ENCODE measurements at places on chromosomes 1 and 21.
A peak's percentile ranks its signal among the peaks of the same experiment; 100 is the strongest.

- DNase-seq, result no peak
These were observed 96.9 kb downstream of the LPAR3 start for GRCh38 chr1:84795966-84796600.

- DNase-seq, result no peak
These were observed 6.8 kb upstream of the DCAF6 start for GRCh38 chr1:167929725-167930124.

- DNase-seq, result peak; percentile 7
These were observed 1.3 kb downstream of the SLC2A1 start for GRCh38 chr1:42957229-42957879.

DNA sequence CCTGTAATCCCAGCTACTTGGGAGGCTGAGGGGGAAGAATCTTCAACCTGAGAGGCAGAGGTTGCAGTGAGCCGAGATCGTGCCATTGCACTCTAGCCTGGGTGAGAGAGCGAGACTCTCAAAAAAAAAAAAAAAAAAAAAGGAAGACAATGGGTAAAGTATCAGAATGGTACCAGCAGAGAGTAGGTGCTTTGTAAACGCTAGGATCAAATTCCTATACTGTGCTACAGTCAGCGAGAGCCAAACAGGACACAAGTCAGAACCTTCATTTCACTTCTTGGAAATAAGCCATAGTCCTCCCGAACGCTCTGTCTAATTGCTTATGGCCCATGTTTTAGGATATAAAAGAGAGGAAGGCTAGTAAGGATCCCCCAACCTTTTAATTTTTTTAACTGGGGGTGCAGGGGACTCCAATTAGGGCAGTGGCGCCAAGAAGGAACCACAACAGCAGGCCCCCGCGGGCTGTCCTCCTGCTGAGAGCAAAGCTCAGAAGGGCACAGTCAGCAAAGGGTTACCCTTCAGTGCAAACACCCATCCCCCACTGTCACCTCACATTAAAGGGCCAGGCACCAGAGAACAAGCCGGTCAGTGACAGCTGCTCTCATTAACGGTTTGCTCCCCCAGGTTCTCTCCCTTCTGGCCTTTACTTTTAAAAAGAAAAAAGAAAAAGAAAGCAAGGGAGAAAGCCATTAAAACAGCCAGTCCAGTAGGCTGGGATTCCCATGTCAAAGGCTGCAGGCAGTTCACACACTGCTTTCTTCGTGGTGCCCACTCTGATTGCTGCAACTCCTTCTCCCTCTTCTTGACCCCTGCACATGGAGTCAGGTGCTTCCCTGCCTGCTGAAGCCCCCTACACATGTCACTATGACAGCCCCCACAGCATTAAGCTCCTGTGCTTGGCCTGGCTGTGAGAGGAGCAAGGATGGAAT lies 69.4 kb downstream of the PLPP3 start:
- DNase-seq, result no peak

DNA sequence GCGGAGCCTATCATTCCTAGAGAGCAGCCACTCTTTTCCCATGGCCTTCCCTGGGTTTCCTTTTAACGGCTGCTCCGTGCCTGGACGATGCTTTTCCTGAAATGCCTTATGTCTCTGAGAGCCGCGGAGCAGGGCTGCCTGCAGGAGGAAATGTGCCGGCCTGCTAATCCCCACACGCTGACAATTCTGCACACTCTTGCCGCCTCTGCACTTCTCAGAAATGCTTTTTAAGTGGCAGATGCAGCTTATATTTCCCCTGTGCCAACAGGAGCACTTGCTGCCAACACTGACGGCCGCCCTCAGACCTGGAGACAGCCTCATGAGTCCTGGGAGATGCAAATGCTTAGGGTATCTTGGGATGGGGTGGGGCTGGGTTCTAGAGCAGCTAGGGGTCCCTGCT lies 253.2 kb downstream of the GRIK3 start:
- DNase-seq, result no peak

DNA sequence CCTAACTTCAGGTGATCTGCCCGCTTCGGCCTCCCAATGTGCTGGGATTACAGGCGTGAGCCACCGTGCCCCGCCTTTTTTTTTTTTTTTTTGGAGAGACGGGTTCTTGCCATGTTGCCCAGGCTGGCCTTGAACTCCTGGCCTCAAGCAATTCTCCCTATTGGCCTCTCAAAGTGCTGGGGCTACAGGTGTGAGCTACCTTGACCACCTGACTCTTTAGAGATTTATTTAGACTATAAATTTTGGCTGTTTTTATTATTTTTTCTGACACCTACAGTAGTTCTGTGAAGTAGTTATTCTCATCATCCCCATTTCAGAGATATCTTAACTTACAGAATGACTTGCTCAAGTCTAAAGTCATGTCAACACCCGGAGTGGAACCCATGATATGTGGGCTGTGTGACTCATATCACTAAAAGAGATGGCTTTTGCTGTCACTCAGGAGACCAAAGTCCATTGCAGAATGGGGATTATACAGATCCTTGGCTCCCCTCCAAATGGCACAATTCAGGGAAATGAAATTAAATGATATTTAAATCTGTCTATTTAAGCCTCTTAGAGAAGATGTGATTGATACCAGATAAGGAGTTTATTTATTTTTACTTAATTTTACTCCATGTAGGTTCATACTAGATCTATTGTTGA lies 93.2 kb downstream of the CTH start:
- DNase-seq, result no peak

GRCh38 chr1:17994046-17994445 lies 113.6 kb upstream of the IGSF21 start:
- no peak for DNase-seq

GRCh38 chr21:41950941-41951351 lies 2.9 kb downstream of the C2CD2 start:
- DNase-seq, result no peak

All from pons (tissue), 1 donor.